HepG2 (cell line): ENCODE measurements at places on chromosomes 5 and 9.

- DNase-seq: no peak
- no peaks in the 10 kb centered on the region for H3K36me3 ChIP-seq
- no peak overlapping the region for H3K27ac ChIP-seq
- H3K27me3 ChIP-seq: no peaks in the 10 kb centered on the region
- H3K4me1 ChIP-seq: no peaks in the 10 kb centered on the region
Measured at GRCh38 chr9:83006378-83006777, 56.6 kb downstream of the RASEF start.

- no peaks in the 10 kb centered on the region for H3K36me3 ChIP-seq
- no peak for DNase-seq
- no peaks in the 10 kb centered on the region for H3K4me1 ChIP-seq
- H3K4me3 ChIP-seq: no peak overlapping the region
Measured at GRCh38 chr5:167699432-167699831, 592.0 kb upstream of the WWC1 start.

GRCh38 chr5:41695920-41696582 lies 174.2 kb downstream of the OXCT1 start:
- no peak overlapping the region for H3K27ac ChIP-seq
- H3K4me3 ChIP-seq: no peak overlapping the region
- no peaks in the 10 kb centered on the region for H3K4me1 ChIP-seq
- no peak for DNase-seq

DNA sequence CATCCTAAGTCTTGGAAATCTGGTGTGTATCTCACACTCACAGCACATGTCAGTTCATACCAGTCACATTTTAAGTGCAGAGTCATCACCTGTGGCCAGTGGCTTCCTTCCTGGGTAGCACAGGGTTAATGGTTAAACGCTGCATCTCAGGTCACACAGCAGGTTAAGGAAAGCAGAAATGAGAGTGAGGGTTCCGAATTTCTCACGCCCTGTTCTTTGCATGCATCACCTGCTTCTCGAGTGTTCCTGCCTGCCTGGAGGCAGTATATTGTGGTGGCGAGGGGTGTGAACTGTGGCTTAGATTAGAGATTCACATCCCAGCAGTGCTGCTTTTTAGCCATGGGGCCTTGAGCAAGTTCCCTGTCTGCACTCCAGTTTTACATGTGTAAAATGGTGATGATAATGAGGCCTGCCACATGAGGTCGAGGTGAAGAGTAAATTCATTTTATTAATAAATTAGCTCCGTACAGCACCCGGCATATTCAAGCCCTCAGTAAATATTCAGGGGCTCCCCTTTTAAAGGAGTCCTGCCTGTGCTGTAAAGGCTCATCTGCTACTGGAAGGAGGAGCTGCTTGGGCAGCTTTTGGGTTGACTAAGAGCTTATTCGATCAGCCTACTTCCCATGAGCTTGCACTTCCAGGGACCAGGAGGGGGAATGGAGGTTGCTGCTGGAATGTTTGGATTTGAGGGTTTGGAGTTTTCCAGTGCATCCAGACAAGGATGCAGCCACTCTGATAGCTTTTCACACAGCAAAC lies 61.1 kb upstream of the SAP30L start:
- DNase-seq: no peak
- H3K27me3 ChIP-seq: no peaks in the 10 kb centered on the region
- H3K4me3 ChIP-seq: no peak overlapping the region

GRCh38 chr5:746258-746761 lies 38.2 kb downstream of the ZDHHC11B start:
- H3K27ac ChIP-seq: no peak overlapping the region
- H3K27me3 ChIP-seq: peaks cover 12% of the 10 kb centered on the region; the same call in 1 of the 3 replicates
- H3K4me3 ChIP-seq: no peak overlapping the region
- DNase-seq: no peak
- H3K4me1 ChIP-seq: no peaks in the 10 kb centered on the region

DNA sequence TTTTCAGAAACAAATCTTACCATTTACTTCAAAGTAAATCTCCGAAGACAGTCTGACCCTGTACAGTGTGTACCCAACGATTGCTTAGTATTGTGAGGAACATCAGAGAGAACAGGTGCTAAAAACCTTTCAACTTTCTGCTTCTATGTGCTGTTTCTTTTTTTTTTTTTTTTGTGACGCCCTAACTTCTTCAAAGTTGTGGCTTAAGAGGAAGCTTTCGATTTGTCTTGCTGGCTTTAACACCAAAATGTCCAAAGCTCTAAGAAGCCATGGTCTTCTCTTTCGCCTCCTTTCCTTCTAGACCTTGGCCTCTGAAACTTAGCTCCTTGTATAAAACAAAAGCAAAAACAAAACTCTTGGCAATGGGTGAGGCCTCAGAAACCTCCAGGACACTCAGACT lies 1.2 kb downstream of the TNFSF8 start:
- no peaks in the 10 kb centered on the region for H3K4me1 ChIP-seq
- no peak for DNase-seq
- no peaks in the 10 kb centered on the region; the same call in 1 of the 2 replicates for H3K27me3 ChIP-seq
- no peaks in the 10 kb centered on the region for H3K36me3 ChIP-seq
- no peak overlapping the region for H3K27ac ChIP-seq

GRCh38 chr9:129172816-129173215 lies 5.2 kb downstream of the IER5L start:
- no peak overlapping the region for H3K27ac ChIP-seq
- no peak overlapping the region for H3K4me3 ChIP-seq

DNA sequence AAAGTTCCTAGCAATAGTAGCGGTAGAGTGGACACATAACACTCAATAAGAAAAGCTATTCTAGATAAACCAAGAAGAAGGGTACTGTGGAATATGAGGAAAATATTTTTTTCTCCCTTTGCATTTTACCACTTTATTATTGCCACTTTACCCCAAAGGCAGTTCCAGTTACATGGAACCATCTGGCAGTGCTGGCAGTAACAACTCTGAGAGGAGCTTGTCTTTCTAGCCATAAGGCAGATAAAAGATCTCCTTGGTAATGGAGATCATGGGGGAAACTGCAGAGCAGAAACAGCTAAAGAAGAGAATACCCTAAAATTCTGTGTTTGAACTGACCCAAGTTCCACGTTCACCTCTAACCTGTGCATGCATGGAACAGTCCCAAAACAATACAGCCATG lies 38.5 kb downstream of the UBTD2 start:
- no peaks in the 10 kb centered on the region for H3K36me3 ChIP-seq
- no peak for DNase-seq
- no peak overlapping the region for H3K27ac ChIP-seq
- no peak overlapping the region for H3K4me3 ChIP-seq

- H3K27ac ChIP-seq: peak overlapping the region; percentile 99
- no peaks in the 10 kb centered on the region for H3K36me3 ChIP-seq
- H3K27me3 ChIP-seq: no peaks in the 10 kb centered on the region
- H3K4me1 ChIP-seq: peaks cover 30% of the 10 kb centered on the region
Measured at GRCh38 chr9:72858089-72858912, 94.6 kb downstream of the ALDH1A1 start.
